ENCODE measurements at places on chromosomes 5 and 9. TPM values are rescaled to one million over a fixed set of nuclear protein-coding genes. Genes with fewer than 3 reads are reported as not detected.

SPATA6L gene
- not detected for total RNA-seq

FBP1 gene
- not detected for total RNA-seq

PPP3R2 gene
- not detected for total RNA-seq

TSTD2 gene
- 7.2 TPM for total RNA-seq

PCDH12 gene
- 0.29 TPM for total RNA-seq
